ENCODE measurements at places on chromosomes 1 and 21. TPM values are rescaled to one million over a fixed set of nuclear protein-coding genes. Genes with fewer than 3 reads are reported as not detected.

- DNase-seq = no peak
- no peaks in the 10 kb centered on the region for H3K27me3 ChIP-seq
- no peak overlapping the region for H3K4me3 ChIP-seq
- no peak overlapping the region for H3K27ac ChIP-seq
- peaks cover 9% of the 10 kb centered on the region for H3K4me1 ChIP-seq
Measured at GRCh38 chr1:111727056-111727455, 12.1 kb downstream of the INKA2 start.

SPRR5 gene
- total RNA-seq = not detected

TNFRSF1B gene
- total RNA-seq = 191 TPM

PPCS gene
- 44.1 TPM for total RNA-seq
